ENCODE measurements at places on chromosomes 6 and 20.

GRCh38 chr6:107819964-107820337, 4.2 kb downstream of the SCML4 start:
- no peak for DNase-seq

DNA sequence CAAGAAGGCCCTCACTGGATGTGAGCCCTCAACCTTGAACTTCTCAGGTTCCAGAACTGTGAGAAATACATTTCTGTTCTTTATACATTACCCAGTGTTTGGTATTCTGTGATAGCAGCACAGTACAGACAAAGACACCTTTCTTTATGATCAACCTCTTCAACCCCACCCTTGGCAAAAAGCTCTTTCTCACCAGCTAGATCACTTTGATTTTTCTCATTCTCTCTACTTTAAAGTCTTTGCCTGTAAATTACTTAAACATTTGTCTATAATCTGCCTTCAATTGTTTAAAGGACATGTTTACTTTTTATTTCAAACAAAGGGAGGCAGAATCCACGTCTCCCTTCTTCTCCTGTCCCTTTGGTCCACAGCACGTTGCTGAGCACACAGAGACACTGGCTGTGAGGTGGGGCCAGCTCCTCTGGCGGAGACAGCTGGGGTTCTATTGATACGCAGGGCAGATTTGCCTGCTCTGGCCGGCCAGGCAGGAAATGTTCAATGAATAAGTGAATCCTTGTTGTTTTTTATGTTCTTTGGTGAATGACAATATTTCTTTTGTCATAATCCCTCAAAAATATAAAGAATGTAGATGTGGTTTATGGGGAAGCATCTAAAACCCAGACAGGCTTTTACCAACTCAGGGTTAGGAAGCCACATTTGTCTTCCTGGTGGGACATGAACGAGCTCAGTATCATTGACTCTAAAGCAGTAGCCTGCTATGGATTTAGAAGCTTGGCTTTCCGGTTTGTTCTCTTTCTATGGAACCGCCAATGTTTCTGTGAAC, 52.9 kb downstream of the NEDD9 start:
- DNase-seq = no peak

DNA sequence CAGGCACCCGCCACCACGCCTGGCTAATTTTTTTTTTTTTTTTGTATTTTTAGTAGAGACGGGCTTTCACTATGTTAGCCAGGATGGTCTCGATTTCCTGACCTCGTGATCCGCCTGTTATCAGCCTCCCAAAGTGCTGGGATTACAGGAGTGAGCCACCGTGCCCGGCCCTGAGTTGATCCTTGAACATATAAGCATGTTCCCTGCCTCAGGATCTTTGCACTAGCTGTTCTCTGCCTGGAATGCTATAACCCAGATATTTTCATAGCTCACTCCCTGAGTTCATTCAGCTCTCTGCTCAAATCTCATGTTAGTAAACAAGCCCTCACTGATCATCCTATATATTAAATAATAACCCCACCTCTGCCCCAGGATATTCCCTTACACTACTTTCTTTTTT, 9.0 kb upstream of the DLK2 start:
- DNase-seq = no peak

DNA sequence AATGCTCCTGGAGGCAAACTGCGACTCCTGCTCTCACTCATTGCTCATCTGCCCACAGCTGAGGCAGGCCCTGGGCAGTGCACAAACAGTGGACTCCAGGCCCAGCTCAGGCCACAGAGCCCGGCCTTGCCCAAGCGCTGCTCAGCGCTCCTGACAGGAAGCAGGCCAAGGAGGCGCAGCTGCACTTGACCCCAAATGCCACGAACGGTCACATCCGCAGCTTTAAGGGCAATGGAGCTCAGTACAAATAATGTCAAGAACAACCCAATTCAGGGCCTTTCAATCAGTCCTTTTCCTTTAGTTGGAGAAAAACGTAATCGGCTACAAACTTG, 33.8 kb downstream of the RRBP1 start:
- no peak for DNase-seq

Measured in stimulated activated CD4-positive, alpha-beta T cell treated with anti-CD3 and anti-CD28 coated beads, Interleukin-4, amount 100 ng/mL, for 48 hours (primary cell).